ENCODE measurements at places on chromosomes 2 and 18.

DNA sequence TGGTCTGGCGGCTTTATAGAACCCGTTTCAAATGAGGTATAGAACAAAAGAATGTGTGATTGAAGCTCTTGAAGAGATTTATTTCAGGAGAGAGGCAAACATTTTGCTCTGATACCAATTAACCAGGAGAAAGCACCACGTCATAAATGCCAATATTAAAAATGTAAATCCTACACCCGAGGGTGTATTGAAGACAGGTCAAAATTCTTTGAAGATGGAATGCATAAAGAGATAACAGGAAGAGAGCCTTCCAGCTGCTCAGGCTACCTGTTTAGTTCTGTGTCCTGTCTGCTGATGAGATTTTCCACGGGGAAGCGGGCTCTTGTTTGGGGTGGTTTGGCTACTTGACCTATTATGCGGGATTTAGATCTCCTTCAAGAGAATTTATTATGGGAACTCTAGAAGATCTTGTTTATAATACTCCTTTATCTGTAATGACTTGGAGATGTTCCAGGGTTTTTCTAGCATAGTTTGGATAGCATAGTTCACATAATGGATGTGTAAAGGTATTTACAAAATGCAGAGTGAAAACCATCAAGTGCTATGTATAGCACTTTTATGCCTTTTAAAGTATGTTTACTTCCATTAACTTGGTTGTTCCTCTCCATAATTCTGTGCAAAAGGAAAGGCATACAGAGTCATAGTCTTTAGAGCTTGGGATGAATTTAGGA, 204.5 kb upstream of the SPRED2 start:
- no peak for DNase-seq

GRCh38 chr18:3029215-3029952, 16.4 kb upstream of the LPIN2 start:
- DNase-seq: no peak

GRCh38 chr2:108619925-108620620, 85.8 kb downstream of the LIMS1 start:
- DNase-seq: no peak

DNA sequence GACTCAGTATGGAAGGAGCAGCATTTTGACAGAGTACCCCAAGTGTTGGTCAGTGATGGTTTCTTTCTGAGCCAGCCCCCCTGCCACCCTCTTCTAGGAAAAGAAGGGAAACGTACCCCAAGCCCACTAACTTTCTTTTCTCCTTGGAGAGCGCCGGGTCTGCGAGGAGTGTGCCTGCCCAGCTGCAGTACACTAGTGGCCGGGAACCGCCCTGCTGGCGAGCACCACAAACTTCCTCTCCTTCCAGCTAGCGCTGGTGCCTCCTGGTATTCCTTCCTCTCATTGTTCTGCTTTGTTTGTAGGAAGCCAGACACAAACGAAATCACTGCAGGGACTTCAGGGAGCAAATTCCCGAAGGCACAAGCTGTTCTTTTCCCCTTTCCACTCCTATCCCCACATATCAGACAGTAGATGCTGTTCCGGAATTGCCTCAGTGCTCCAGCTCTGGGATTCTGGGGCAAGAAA, 1.8 kb downstream of the CCDC85A start:
- no peak for DNase-seq

GRCh38 chr2:205505371-205505770, 176.9 kb upstream of the NRP2 start:
- no peak for DNase-seq

DNA sequence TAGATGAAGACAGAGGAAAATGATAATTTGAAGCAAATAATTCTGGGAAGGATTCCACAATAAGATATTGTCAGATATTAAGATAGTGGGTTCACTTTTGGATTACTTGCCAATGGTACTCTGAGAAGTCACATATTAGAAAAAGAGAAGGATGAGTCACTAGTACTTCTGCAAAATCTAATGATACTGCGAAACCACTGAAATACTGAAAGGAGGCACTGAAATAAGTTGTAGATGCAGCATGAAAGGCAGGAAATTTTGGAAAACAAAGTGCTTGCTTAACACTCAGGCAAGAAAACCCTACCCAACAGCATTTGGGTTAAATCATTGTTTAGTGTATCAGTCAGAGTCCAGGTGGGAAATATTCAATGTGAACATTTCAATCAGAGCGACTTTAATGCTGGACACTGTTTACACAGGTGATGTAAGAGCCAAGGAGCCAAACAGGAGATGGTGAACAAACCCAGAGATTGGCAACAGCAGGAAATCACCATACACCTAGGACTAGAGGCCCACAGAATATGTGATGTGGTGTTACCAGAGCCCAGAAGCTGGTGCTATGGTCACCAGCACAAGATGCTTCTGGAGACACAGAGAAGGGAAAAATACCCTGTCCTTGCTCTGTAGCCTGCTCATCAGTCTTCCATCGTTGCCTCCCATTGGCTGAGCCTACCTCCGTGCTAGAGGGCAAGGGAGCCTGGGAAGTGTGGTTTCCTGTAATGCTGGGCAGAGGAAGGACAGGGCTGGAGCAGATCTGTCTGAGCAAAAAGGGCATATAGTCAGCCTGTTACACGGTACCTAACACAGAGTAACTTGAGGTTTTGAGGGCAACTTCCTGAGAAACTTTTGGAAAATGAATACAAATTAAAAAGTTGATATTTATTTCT, 204.7 kb upstream of the ITGA4 start:
- DNase-seq: no peak

DNA sequence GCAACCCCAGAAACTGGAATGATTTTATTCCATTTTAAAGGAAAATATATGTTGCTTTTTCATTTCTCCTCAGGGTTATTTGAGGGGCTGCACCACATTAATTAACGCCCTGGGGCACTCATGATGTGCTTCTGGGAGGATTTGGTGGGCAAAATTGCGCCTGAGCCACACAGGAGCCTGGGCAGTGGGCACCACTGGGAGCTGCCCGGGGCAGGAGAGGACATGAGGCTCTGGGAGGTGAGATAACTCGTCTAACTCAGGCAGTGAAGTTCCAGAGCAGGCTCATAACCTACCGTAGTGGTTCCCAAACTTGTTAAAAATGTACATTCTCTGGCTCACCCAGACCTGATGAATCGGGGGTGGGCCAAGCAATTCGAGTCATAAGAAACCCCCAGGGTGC, 68.3 kb downstream of the EDAR start:
- DNase-seq: no peak

DNA sequence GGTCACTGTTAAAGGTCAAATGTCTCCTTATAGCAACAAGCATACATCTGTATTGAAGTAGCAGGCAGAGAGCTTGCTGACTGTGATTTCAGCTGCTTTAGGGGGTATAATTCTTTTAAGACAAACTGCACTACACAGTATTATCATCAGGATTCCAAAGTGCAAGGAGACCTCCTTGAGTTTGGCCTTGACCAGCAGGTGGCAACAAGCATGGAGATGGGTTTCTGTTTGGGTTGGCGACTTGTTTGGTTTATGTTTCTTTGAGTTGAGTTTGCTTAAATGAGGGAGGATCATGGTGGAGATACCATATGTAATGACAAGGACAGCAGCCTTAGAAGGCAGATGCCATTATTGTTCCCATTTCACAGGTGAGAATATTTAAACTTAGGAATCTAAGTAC, 681.0 kb upstream of the ID2 start:
- DNase-seq: no peak

DNA sequence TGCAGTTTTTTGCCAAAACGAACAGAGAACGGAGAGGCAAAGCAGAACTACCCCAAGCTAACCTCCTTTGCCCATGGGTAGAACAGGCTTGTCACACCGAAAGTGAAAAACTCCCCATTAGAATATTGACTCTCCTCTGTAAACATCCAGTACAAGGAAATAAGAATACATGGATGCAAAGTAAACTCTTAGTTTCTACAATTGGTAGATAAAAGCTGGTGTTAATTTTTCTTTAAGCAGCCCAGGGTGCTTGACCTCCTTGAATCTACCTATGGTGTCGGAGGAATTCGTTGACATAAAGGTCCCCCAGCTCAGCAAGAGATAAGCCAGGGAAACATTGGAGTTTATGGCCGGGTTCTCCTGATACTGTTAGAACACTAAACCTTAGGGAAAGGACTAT, 48.4 kb upstream of the DSG1 start:
- no peak for DNase-seq

DNA sequence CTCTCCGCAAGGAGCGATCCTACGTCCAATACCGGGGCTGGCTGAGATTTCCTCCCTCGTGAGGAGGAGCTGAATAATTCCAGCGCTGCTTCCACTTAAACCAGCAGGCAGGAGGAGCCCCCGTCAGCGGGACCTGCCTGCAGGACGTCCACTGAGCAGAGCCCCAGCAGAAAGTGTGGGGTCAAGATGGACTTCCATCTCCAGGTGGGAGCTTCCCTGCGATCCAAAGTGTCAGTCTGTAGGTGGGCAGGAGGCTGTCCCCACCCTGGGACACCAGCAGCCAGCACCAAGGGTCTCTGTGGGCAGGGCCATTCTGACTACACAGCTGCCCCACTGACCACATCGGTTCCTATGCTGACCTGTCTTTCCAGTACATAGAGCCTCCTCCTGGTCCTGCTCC, 462 bp upstream of the OTOS start:
- no peak for DNase-seq

DNA sequence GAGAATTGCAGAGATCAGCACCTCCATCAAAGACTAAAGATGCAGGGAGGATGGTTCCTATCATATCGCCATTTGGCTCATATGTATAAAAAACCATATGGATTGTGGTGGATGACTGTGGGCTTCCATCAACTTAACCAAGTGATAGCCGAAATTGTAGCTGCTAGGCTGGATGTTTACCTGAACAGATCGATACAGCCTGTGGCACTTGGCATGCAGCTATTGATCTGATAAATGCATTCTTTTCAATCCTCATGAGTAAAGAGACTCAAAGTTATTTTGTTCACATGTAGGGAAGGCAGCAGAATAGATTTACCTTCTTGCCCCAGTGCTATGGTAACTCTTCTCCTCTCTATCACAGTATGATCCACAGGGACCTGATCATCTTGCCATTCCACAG, 18.5 kb downstream of the CHCHD5 start:
- DNase-seq: no peak

- no peak for DNase-seq
Measured at GRCh38 chr2:24046599-24046929, 627 bp downstream of the WDCP start.

DNA sequence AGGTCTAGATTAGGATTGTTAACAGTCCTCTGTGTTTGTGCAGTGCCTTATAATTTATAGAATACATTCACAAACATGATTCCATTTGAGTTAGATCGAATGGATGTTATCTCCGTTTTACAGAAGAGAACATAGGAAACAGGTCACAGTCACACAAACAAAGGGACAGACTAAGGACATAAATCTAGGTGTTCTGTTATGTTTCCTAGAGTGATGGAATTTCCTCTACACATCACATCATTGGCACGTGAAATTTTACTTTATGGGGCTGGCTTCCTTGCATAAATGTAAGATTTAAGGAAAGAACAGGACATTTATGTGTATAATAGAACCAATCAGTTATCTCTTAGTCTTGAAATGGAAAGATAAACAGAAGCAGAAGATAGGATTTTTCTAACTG, 6.4 kb downstream of the TRIM54 start:
- no peak for DNase-seq

DNA sequence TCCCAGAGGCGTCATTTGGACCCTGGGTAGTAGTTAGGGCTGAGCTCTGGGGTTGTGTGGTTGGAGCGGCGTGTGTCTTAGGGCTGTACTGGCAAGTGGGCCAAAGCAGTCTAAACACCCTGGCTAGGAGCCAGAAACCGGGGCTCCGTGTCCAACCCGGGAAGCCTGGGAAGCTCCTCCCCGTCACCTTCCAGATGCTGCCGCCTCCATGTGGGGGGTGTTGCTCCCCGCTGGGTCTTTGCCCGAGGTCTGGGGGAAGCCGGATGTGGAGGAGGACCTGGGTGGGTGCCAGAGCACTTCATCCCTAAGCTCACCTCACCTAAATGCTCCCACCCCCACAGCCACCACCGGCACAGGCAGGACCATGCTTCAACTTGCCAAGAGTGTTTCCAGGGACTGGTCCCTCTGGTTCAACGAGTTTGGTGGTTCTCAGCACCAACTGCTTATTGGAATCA, 25.4 kb downstream of the TET3 start:
- DNase-seq: no peak

- DNase-seq: no peak
Measured at GRCh38 chr2:200188876-200189275, 117.6 kb upstream of the SPATS2L start.

GRCh38 chr2:38620282-38620977, 17.7 kb upstream of the HNRNPLL start:
- no peak for DNase-seq

DNA sequence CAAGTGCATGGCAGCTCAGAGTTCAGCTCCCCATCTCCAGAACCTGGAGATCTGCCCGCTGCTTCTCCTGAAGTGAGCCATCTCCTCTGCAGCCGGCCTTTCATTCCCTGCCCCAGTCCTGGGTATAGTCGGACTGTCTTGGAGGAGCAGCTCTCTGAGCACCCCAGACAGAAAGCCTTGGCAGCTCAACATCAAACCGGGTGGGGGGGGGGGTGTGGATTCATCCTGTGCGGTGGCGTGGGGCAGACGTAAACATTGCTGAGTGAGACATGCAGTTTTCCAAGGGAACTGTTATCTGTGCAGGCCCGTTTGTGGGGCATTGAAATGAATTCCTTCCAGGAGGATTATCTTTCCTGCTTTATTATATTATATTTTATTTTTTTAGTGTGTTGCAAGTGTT, 125.9 kb upstream of the MYCN start:
- DNase-seq: no peak

GRCh38 chr2:198077477-198077876, 273.1 kb downstream of the PLCL1 start:
- DNase-seq: no peak

DNA sequence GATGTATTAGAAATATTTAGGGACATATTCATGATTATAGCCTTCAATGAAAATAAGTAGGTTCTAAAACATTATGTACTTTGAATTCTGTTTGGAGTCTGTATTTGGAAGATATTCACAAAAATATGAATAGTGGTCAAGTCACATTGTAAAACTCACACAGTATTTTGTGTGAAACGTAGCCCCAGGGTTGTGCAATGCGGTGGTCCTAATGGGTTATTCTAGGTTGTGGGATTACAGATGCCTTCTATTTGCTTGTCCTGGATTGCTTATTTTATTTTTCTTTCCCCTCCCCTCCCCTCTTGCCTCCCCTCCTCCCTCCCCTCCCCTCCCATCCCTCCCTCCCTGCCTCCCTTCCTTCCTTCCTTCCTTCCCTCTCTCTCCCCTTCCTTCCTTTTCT, 93.7 kb upstream of the THUMPD2 start:
- DNase-seq: no peak

DNA sequence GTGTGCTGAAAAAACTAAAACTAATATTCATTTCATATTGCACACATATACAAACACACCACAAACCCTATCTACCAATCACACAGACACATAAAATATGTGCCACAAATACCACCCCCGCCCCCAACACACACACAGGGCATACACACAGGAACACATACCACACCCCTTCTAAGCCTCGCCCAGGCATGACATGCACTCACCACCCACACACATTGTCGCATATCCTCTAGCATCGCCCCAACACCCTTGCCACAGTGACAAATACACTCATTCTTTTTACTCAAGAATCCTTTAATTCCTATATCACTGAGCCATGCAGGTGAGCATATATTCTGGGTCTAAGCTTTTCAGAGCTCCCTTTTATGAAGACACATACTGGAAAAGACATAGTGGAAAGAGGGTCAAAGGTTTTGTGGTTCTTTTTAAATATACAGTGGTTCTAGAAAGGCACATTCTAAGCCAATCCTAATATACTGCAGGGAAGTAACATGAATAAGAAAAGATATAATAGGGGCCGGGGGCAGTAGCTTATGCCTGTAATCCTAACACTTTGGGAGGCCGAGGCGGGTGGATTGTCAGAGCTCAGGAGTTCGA, 24.5 kb upstream of the LCLAT1 start:
- DNase-seq: peak; percentile 48

GRCh38 chr2:16112251-16112971, 172.1 kb downstream of the MYCN start:
- no peak for DNase-seq

All from COLO829 (cell line).